HFF-Myc (cell line): ENCODE measurements at places on chromosomes 2 and 18.
A peak's percentile ranks its signal among the peaks of the same experiment; 100 is the strongest.

DNA sequence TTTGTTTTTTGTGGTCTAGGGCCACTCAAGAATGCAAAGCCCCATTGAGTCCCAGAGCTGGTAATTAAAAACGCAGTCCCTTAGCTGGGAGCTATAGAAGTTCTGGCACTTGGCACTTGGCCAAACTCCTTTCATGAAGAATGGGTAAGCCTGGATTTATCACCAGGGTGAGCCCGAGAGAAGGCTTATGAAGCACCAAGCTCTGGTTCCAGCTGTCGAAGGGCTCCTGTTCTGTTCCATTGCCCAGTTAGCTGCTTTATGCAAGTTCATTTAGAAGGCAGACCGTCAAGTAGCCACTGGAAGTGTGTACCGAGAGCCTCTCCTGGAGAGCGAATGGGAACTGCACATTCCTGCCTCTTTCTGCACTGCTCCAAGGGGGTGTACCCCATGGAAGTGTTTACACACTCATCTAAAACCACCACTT lies 14.2 kb downstream of the ECEL1 start:
- no peak for DNase-seq

GRCh38 chr18:11741505-11742145 lies 52.6 kb downstream of the GNAL start:
- no peak for DNase-seq

GRCh38 chr18:45731716-45732115 lies 7.7 kb downstream of the SLC14A1 start:
- no peak for DNase-seq

GRCh38 chr18:23456835-23457234 lies 3.7 kb downstream of the RIOK3 start:
- DNase-seq, result no peak

DNA sequence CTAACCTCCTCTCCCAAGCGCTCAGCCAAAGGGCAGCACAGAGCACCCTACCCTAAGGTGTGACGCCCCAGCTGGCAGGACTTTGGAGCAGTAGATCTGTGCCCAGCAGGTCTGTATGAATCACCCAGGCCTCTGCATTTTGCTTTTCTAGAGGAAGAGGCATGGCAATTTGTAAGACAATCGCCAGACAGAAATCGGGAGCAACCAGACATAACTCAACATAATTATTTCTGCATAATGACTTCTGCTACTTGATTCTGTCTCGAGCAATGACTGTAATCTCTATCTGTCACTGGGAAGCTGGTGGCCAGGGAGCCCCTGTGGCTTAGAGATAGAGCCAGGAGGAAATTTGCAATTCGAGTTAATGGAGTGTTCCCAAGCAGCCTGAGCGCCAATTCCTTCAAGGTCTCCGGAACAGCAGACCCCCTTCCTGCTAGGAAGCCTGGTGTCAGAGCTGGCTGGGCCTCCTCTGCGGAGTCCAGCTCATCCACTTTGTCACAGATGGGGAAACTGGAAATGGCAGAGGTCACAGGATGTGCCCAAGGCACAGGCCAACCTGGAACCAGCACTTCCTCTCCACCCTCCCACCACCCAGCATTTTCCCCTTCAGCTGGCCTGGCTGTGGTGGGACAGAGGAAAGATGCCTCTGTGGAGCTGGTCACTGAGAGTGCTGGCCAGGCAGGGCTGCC lies 55.0 kb downstream of the ODC1 start:
- no peak for DNase-seq

- peak; percentile 39 for DNase-seq
These were observed 103.8 kb downstream of the ASAP2 start for GRCh38 chr2:9310377-9310776.

GRCh38 chr2:172864182-172864581 lies 128.5 kb downstream of the RAPGEF4 start:
- DNase-seq, result no peak

- no peak for DNase-seq
These were observed 54.5 kb upstream of the AFF3 start for GRCh38 chr2:100196786-100197494.

- DNase-seq, result no peak
These were observed 494.9 kb downstream of the EPHA4 start for GRCh38 chr2:221077251-221077650.

GRCh38 chr2:15816674-15817406 lies 123.5 kb upstream of the MYCN start:
- no peak for DNase-seq

DNA sequence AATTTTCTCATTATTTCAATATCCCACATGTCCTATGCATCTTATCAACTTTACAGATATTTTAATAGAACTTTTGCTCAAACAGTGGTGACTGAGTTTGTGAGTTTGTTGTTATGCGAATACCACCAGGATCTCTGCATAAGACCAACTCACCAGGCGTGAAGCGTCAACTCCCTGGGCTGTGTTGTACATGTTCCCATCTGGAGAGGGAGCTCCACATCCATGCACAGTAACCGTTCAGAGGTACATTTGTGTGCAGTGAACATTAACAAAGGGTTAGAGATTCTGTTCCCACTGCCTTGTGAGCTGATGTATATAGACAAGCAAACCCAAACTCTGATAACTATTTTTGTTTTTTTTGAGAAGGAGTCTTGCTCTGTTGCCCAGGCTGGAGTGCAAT lies 188.7 kb downstream of the MYT1L start:
- no peak for DNase-seq

- no peak for DNase-seq
These were observed 18.6 kb upstream of the CNDP1 start for GRCh38 chr18:74515620-74516231.

DNA sequence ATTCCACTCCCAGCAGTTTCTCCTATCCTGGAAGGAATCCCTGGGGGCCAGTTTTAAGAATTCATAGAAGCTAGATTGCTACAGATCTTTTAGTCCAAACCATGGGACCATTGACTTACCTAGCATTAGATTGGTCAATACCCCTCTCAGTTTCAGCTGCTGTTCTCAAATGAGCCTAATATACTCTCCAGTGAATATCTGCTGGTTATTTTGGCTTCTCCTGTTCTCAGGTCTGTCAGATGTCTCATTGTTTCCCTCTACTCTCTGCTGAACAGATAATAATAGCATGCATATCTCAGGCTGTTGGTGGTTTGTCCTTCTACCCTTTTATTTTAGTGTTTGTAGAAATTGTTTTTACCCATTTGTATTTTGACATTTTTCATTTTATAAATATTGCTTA lies 99.5 kb downstream of the FHOD3 start:
- DNase-seq, result no peak
